Stimulated activated CD4-positive, alpha-beta T cell treated with anti-CD3 and anti-CD28 coated beads, Interleukin-4, amount 100 ng/mL, for 4 hours (primary cell): ENCODE measurements at places on chromosomes 6 and 20.

DNA sequence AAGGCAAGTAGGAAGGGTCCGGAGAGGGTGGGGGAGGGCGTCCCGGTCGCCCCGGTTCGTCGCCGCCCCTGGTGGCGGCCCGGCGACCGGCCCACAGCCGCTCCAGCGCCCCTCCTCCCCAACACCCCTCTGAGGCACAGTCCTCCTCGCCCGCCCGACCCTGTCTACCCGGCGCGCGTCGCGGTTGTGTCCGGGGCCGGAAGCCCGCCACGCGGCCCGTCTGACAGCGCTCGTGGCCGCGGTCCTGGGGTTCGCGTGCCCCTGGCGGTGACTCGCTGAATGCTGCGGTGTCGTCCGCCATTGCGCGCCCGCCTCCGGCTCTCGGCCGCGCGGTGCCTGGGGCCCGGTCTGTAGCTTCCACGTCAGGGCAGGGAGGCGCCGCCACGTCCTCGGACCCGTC is 335.3 kb upstream of the DEFB115 start:
- DNase-seq, result no peak

- no peak for DNase-seq
Measured at GRCh38 chr6:126134491-126134890, 148.2 kb downstream of the TRMT11 start.

DNA sequence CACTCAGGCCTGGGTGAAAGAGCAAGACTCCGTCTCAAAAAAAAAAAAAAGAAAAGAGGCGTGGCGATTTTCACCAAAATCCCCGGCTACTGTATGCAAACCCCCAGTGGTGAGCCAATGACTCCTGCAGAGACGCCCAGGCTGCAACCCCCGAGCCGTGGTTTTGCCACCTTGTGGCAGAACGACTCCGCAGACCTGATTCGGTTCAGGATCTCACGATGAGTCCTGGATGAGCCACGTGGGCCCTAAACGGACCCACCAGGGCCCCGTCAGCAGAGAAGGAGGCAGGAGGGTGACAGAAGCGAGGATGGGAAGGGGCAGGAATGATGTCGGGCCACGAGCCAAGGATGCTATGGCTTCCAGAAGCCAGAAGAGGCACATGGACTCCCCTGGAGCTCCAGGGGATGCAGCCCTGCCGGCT is 42.5 kb downstream of the SLC2A4RG start:
- DNase-seq, result peak; percentile 26

DNA sequence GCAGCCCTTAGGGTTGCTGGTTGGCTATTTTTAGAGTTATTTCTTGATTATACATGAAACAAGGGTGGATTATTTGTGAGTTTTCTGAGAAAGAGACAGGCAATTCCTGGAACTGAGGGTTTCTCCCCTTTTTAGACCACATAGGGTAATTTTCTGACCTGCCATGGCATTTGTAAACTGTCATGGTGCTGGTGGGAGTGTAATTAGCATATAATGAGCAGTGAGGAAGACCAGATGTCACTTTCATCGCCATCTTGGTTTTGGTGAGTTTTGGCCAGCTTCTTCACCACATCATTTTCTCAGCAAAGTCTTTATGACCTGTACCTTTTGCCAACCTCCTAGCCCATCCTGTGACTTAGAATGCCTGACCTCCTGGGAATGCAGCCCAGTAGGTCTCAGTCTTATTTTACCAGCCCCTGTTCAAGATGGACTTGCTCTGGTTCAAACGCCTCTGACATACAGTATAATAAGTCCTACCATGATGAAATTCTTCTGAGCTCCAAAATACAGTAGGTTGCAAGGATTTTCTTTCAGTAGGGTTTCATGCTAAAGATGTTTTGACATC is 117.1 kb downstream of the ISM1 start:
- DNase-seq, result no peak

- no peak for DNase-seq
Measured at GRCh38 chr6:5866547-5867051, 140.1 kb downstream of the NRN1 start.

GRCh38 chr6:85600713-85601313 is 7.2 kb upstream of the SNX14 start:
- DNase-seq, result no peak

GRCh38 chr6:31007694-31008093 is 2.6 kb upstream of the MUC22 start:
- no peak for DNase-seq

DNA sequence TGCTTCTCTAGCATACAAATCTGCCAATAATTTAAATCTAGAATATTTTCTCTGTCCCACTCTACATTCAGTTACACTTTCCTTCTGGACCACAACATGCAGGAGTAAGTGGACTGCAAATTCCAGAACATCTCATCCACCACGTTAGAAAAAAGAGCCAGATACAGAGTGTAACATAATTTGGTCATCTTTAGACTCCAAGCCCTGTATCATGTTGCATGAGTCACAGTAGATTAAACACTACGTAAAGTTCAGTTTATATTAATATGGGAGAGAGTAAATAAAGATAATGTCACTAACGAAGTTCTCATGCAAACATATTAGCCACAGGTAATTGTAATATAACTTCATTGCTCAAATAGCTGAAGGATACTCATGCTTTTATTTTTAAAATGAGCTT is 327.0 kb downstream of the C6orf118 start:
- no peak for DNase-seq

GRCh38 chr6:11263291-11263775 is 30.9 kb upstream of the NEDD9 start:
- DNase-seq, result no peak

- peak; percentile 22 for DNase-seq
Measured at GRCh38 chr6:56595490-56596122, 47.1 kb downstream of the DST start.
